ENCODE measurements at places on chromosomes 16 and 17. TPM values are rescaled to one million over a fixed set of nuclear protein-coding genes. Genes with fewer than 3 reads are reported as not detected.

G6PC1 gene
- total RNA-seq, result not detected

CCL15 gene
- total RNA-seq, result not detected

CTRL gene
- total RNA-seq, result 4.0 TPM

CDH8 gene
- 3.4 TPM for total RNA-seq

PIK3R5 gene
- total RNA-seq, result not detected

PARD6A gene
- 4.2 TPM for total RNA-seq

NACA2 gene
- total RNA-seq, result not detected

ZSCAN10 gene
- total RNA-seq, result 0.26 TPM

RPRML gene
- total RNA-seq, result 0.56 TPM

CASKIN1 gene
- 1.1 TPM for total RNA-seq

EMC6 gene
- 44.7 TPM for total RNA-seq

VAT1L gene
- 2.3 TPM for total RNA-seq

CLEC3A gene
- 0.15 TPM for total RNA-seq

CNTNAP4 gene
- not detected for total RNA-seq

CX3CL1 gene
- 0.13 TPM for total RNA-seq

MYCBPAP gene
- total RNA-seq, result 2.0 TPM

TBC1D3L gene
- 4.9 TPM for total RNA-seq

KCNAB3 gene
- total RNA-seq, result 2.0 TPM

AIPL1 gene
- total RNA-seq, result not detected

XAF1 gene
- 0.72 TPM for total RNA-seq

TBC1D3E gene
- total RNA-seq, result not detected

KRT27 gene
- not detected for total RNA-seq

FOXN1 gene
- total RNA-seq, result not detected

PSMD3 gene
- 192 TPM for total RNA-seq

PIMREG gene
- total RNA-seq, result 40.3 TPM

EFNB3 gene
- total RNA-seq, result 3.1 TPM

CA5A gene
- total RNA-seq, result not detected

KRT31 gene
- total RNA-seq, result not detected

TP53TG3B gene
- total RNA-seq, result 1.5 TPM

VAMP2 gene
- total RNA-seq, result 9.0 TPM

ZNF830 gene
- 17.4 TPM for total RNA-seq

TRIM65 gene
- total RNA-seq, result 29.8 TPM

TLCD1 gene
- total RNA-seq, result 16.1 TPM

KCNH4 gene
- total RNA-seq, result 0.03 TPM

MPP2 gene
- 3.6 TPM for total RNA-seq

TP53TG3C gene
- total RNA-seq, result 1.1 TPM

ZFP3 gene
- total RNA-seq, result not detected

ADAMTS18 gene
- 0.04 TPM for total RNA-seq

GJC1 gene
- 24.3 TPM for total RNA-seq

ZNF205 gene
- total RNA-seq, result 18.4 TPM

CARD14 gene
- 3.4 TPM for total RNA-seq

LIMD2 gene
- 20.9 TPM for total RNA-seq

IGFALS gene
- 0.29 TPM for total RNA-seq

KREMEN2 gene
- 4.1 TPM for total RNA-seq

SPNS2 gene
- 1.8 TPM for total RNA-seq
